ENCODE measurements at places on chromosomes 2 and 18.

DNA sequence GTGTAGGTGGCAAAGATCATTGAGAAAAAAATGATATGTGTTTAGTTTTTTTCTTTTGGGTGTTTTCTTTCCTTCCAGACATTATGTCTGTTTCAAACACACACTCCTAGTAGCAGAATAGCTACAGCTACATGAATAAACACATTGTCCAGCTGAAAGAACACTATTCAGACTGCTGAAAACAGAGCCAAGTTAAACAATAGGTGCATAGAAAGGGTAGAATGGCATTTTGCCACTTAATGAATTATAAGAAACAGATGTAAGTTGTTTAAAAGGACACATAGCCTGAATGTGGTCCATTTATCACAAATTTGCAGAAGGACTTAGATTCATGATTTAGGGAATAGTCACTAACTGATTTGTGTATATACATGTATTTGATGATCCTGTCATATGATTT, 20.1 kb downstream of the CTLA4 start:
- DNase-seq = no peak

DNA sequence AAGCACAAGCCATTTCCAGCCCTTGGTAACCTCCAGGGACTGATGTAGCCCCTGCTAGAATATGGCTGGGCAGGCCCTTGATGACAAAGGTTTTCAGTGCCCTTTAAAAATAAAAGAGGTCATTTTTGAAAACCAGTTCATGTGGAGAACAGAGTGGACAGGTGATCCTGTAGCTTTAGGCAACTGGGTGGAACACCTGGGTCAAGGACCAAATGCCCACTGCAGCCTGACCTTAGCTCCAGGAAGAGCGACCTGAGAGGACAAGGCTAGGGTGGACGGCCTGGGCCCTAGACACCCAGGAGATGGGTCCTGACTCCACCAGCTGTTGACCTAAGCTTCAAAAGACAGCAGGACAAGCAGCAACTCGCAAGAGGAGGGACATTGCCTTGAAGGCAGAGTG, 116.6 kb downstream of the LIPG start:
- DNase-seq = no peak

- DNase-seq = no peak
Measured at GRCh38 chr2:239793836-239794235, 231.3 kb downstream of the NDUFA10 start.

- DNase-seq = no peak
Measured at GRCh38 chr2:205744074-205744591, 61.8 kb downstream of the NRP2 start.

GRCh38 chr18:5142131-5142530, 54.9 kb downstream of the AKAIN1 start:
- DNase-seq = no peak

DNA sequence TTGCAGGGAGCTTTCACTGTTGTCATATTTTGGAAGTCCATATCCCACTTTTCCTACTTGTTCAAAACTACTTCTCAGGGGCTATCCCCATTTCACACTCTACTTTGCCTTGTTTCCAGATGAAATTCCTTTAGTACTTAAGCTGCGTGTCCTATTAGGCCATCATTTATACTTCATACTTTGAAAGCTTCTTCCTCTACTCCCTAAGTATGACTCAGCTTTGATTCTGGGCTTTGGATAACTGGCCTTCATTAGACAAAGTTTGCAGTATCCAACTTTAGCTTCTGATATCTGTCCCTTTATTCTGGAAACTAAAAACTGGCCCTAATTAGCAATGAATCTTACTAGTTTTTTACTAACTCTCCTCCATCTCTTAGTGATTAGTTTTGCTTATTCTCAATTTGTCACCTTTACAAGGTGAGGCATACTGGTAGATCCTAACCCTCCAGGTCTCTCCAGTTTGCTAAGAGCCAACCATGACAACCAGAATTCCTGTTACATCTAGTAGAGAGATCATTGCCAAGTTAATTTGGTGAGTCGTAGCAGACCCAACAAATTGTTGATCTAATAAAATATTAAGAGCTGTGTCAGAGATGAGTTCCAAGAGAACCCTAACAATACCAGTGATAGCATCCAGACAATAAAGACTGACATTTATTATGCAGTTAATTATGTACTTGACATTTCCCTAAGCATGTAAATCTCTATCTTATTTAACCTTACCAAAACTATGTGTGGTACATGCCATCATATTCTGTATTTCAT, 31.2 kb upstream of the ITGAV start:
- no peak for DNase-seq

- DNase-seq = no peak
Measured at GRCh38 chr2:34239511-34239910, 640.4 kb upstream of the FAM98A start.

- DNase-seq = no peak
Measured at GRCh38 chr2:122236152-122236874, 480.9 kb downstream of the TSN start.
